Amygdala (tissue), 56 donors: ENCODE measurements at places on chromosomes 1 and 21.

DNA sequence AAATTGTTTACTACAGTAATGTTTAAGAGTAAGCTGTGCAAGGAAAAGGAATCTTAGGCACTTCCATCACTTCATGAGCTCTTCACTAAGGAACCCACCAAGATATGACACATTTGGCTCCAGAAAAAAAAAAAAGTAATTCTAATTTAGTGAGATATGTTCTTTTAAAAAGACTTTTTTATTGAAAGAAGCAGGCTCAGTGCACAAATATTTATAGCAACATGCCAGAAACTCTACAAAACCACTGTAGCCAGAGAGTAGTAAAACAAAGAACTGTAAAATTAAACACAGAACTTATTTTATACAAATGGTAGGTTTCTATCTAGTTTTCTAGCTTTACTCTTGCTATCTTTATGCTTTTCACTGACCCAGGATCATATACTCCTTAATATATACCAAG is 434.6 kb upstream of the ADGRL2 start:
- DNase-seq: no peak

DNA sequence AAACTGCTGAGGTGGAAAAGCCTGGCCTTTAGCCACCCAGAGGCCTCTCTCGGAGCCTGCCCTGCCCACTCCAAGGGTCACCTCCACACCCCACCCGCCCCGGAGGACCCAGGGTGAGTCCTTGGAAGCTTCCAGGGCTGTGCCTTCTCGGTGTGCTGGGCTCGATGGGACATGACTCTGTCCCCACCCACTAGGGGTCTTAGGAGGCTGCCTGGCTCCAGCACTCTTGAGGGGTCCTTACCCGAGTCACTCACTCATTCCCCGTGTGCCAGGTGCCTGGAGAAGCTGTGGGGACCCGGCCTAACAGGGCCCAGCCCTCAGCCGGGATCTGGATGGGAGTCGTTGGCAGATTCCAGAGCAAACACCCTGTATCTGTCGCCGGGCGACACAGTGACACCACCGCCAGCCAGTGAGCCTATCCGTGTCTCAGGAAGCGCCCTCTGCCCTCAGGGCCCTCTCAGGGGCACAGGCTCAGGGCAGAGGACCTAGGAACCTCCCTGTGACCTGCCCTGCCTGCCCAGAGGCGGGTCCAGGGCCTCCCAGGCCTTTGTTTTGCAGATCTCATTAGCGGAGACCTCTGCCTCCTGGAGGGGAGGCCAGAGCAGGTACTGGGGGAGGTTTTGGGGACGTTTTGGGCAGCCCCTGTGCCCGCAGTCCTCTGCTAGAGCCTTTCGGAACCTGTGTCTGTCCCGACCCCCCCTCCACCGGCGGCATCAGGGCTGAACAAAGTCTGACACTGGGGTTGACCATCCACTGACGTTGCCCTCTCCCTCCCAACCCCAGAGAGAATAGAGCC is 3.1 kb upstream of the PRKCZ start:
- DNase-seq: no peak

DNA sequence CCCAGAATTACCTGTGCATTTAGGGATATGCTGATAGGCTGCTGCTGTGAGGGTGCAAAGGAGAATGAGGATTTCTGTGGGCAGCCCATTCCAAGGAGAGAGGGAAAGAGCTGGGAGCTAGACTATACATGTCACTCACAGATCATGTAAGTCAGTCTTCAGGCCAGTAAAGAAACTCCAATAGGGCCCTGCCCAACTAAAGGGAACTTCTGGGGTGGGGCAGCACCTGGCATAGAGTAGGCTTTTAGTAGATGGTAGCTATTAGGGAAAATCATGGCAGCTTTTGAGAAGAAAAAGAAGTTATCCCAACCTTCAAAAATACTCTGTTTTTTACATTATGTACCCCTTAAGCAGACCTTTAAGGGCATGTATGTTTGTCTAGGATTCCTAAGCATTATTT is 89.6 kb downstream of the ST6GALNAC3 start:
- DNase-seq: no peak

- DNase-seq: no peak
These were observed 3.4 kb upstream of the SLFNL1 start for GRCh38 chr1:41024953-41025352.

DNA sequence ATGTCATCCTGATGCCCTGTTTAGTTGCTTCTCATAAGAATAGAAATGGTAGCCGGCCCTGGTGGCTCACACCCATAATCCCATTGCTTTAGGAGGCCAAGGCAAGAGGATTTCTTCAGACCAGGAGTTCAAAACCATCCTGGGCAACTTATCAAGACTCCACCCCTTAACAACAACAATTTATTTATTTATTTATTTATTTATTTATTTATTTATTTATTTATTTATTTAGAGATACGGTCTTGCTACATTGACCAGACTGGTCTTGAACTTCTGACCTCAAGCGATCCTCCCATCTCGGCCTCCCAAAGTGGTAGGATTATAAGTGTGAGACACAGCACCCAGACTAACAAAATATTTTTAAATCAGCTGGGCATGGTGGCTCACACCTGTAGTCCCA is 4.0 kb downstream of the MT1HL1 start:
- no peak for DNase-seq

- DNase-seq: no peak
These were observed 30.8 kb downstream of the DUSP10 start for GRCh38 chr1:221711063-221711577.

- no peak for DNase-seq
These were observed 5.0 kb upstream of the ADAMTS1 start for GRCh38 chr21:26850116-26850643.

GRCh38 chr1:216005916-216006315 is 417.3 kb downstream of the USH2A start:
- no peak for DNase-seq

DNA sequence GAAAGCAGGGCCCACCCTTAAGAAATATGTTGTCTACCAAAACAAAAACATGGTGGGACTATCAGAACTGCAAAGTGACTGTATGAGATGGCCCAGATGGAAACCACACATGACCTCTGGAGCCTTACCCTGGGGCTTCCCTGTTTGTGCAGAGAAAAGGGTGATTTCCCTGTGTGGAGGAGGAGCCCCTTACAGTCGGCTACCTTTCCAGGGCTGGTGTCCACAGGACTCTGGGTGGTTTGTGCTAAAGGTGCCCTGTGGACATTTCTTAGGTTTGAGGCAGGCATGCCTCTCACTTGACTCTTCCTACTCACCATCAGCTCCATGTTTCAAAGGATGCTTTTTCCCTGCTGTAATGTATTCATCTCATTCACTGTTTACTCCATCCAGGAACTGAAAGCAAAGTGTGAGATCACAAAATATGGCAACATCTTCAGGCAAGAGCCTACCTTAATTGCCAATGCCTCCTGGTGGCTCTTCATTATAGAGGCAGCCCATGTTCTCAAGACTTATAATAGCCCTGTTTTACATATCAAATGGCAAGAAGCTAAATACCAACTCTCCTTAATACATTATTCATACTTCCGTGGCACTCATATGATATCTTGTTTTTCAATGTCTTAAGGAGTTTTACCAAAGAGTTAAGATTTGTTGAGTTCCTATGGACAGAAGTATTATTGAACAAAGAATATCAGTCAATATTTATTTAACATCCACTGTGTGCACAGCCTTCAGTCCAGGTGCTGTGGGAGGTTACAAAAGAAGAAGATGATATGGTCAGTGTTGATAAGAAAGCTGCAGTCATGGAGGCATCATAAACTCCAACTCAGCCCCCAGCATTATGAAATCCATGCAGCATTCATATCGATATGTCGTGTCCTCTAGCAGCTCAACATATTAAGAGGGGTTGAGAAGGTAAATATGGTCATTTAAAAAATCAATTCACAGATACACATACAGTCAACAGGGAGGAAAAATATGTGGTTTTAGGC is 15.5 kb upstream of the TFF3 start:
- no peak for DNase-seq

- DNase-seq: no peak
These were observed 1527.3 kb upstream of the TPTE start for GRCh38 chr21:8993943-8994639.

DNA sequence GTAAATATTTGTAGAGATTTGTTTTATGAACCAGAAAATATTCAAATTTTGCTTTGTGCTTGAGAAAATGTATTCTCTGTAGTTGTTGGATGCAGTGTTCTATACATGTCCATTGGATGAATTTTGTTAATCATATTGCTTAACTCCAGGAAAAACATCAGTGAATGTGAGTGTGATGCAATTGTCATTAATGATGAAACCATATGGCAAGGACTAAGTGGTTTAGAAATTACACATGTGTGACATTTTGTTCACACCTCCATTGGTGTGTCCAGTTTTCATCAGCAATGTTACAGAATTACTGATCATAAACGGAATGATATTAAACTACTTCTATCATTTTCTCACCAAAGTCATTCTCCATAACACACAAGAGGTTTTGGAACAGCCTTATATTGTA is 151.8 kb upstream of the ST6GALNAC5 start:
- DNase-seq: no peak

DNA sequence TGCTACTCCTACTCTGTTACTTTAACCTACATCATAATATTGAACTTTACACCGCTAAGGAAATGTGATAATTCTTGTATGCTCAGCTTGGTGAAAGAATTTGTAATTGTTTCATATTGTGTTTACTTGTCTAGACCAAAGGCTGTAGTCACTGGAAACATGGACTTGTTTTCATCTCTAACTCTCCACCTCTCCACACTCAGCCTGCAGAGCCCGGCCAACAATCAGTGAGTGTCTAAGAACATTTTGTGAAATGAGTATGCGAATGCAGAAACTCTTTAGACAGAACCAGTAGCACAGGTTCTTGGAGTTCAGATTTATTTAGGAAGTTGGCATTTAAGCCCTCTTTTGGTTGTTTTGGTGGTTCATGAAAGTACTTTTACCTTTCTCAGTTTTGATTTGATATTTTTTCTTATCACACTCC is 3.2 kb upstream of the RWDD3 start:
- DNase-seq: no peak

DNA sequence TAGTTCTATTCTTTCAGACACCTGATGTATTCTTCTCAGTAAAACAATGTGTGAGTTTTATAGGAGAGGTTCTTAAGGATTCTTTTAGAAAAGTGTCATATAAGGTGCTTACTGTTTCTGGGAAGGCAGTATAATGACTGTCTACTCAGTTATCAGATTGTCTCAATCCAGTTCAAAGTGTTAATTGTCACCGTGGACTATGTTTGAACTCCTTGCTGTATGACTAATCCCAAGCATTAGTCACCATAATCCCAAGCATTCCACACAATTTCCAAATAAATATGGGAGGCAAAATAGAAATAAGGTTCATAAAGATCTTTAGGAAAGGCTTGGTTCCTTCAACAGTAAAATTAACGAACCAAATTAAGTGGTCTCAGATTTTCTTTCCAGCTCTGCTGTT is 342.1 kb upstream of the NR5A2 start:
- DNase-seq: no peak

GRCh38 chr21:46299167-46299566 is 13.0 kb downstream of the YBEY start:
- DNase-seq: no peak

DNA sequence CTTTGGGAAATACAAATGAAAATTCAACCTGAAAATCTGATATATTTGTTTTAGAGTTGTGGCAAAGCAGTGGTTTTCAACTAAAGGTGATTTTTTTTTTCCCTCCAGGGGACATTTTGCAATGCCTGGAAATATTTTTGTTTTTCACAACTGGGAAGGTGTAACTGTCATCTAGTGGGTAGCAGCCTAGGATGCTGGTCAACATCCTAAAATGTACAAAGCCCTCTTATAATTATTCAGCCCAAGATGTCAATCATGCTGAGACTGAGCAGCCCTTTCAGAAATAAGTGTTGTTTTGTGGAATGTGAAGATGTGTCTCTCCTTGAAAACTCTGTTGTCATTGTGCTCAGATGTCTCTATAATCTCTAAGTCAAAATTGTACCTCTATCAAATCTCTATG is 95.2 kb upstream of the NCAM2 start:
- DNase-seq: no peak

DNA sequence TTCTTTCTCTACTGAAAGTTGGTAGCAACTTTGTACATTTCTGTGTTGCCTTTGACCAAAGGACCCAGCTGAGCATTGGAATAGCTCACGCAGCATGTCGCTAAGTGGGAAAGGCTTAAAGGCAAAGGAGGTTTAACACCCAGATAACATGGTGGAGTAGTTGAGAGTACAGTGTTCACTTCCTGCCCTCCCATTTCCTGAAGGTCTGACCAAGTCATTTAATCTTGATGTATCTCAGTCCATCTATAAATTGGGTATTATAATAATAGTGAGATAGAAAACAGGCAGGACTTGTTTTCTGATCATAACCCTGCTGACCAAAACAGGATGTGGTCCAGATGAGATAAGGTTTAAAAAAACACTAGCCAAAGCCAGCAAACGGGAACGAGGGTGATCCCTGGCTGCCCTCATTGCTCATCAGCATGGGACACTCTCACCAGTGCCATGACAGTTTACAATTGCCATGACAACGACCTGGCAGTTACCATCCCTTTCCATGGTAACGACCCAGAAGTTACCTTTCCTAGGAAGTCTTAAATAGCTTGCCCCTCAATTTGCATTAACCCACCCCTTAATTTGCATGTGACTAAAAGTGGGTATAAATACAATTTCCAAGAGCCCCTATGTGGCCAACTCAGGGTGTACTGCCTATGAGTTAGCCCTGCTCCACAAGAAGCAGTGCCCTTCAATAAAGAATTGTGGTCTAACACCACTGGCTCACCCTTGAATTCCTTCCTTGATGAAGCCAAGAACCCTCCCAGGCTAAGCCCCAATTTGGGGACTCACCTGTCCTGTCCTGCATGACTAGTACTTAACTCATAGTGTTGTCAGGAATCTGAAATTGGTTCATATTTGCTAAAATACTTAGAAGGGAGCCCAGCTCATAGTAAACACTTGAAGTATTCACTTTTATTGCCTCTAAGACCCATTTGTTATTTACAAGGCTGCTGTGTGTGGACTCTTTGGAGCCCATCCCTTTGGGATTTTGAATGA is 28.4 kb upstream of the FHAD1 start:
- DNase-seq: no peak

- no peak for DNase-seq
These were observed 405.7 kb upstream of the NCAM2 start for GRCh38 chr21:20592463-20592862.

- no peak for DNase-seq
These were observed 35.2 kb downstream of the SLC45A1 start for GRCh38 chr1:8352886-8353785.

GRCh38 chr1:179921472-179921871 is 33.1 kb upstream of the CEP350 start:
- no peak for DNase-seq

GRCh38 chr21:45862543-45863207 is 118.9 kb upstream of the COL6A1 start:
- DNase-seq: no peak
